Stimulated activated CD8-positive, alpha-beta memory T cell treated with anti-CD3 and anti-CD28 coated beads, Interleukin-15, amount 100 ng/mL, for 24 hours (primary cell): ENCODE measurements at places on chromosomes 2 and 18.

- DNase-seq: no peak
These were observed 38.1 kb downstream of the RPL37A start for GRCh38 chr2:216536734-216537210.

DNA sequence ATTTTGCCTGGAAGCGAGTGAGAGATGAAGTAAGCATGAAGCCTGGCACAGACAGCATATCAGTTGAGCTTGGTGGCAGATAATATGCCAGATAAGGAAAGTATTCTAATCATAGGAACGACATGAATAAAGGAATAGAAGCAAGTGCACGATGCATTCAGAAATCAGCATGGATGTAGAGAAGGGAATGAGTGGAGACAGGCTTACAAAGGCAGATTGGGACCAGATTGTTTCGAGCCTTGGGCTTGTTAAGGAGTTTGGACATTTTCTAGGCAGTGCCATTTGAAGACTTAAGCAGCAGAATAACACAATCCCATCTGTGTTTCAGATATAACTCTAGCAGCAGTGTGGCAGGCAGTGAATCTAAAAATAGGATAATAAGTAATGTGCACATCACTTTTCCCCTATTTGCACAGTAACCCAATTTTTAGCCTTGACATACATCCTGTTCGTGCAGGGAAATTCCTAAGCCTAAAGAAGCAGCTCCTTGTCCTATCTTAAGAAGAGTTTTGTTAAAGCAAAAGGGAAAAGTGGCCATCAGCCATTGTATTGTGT lies 450.2 kb downstream of the PLCL1 start:
- DNase-seq: no peak

- no peak for DNase-seq
These were observed 124.2 kb downstream of the AGAP1 start for GRCh38 chr2:235618039-235618438.

DNA sequence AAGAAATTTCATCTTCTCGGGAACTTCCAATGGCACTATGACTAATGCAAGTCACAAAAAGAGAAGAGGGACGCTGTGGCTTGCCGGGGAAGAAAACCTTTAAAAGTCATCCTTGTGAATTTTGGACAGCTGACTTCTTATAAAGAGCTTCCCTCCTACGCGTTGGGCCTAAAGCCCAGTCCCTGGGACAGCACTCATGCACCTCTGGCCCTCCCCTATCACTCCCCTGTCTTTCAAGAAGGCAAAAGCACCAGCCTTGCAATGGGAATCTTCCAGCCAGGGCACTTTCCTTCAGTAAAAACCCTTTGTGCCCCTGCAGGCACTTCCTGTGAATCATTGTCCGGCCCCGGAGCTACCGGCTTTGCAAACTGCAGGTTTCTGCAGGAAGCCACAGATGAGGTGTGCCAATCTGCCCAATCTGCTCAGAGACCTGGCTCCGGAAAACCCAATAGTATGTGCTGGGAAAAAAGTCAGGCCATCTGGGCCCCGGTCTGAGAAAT lies 7.1 kb downstream of the MREG start:
- no peak for DNase-seq

- DNase-seq: no peak
These were observed 107.8 kb downstream of the PRELID3A start for GRCh38 chr18:12515550-12515949.

DNA sequence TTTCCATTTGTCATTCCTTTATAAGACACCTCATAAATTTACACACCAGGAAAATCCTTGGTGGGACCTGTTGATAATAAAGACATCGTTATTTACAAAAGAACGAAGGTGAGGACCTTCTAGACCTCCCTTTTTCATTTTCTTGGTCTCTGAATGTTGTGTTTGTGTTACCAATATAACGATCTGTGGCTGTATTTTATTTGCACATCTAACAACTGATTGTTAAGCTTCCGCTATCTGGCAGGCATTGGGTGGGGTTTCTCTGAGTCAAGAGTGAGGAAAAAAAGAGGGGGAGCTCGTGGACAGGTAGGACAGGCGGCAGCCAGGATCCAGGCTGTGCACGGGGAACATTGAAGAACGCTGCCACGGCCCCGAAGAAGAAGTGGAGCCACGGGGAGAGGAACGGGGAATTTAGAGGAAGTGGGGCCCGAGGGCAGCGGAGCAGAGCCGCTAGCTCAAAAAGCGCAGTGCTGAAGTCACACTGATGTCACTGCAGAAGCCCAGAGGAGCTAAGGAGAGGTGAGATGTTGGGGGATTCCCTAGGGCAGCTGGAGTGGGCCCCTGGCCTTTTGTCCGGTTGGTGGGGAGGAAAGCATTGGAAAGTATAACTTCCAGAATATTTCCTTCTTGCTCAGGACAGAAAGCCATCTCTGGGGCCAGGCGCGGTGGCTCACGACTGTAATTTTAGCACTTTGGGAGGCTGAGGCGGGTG lies 20.9 kb upstream of the DNMT3A start:
- DNase-seq: no peak
